NB4 (cell line): ENCODE measurements at places on chromosomes 5 and 9.
A peak's percentile ranks its signal among the peaks of the same experiment; 100 is the strongest.

DNA sequence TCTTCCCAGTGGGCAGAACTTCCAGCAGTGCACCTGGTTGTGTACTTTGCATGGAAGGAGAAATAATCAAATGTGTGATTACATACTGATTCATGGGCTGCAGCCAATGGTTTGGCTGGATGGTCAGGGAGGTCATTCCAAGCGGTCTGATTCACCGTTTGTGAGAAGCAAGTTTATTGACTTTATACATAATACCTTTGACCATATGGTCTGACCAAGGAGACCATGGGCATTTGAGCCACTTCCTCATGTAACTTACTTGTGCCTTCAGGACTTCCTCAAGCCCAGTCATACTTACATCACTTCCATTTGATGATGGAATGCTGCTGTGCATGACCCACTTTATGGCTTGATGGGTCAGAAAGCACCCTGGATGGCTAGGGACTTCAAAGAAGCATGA is 41.1 kb downstream of the DAP start:
- no peak for DNase-seq

GRCh38 chr5:126129431-126129830 is 293.8 kb upstream of the GRAMD2B start:
- DNase-seq, result no peak

GRCh38 chr9:80547613-80548012 is 975.8 kb downstream of the TLE4 start:
- no peak for DNase-seq

DNA sequence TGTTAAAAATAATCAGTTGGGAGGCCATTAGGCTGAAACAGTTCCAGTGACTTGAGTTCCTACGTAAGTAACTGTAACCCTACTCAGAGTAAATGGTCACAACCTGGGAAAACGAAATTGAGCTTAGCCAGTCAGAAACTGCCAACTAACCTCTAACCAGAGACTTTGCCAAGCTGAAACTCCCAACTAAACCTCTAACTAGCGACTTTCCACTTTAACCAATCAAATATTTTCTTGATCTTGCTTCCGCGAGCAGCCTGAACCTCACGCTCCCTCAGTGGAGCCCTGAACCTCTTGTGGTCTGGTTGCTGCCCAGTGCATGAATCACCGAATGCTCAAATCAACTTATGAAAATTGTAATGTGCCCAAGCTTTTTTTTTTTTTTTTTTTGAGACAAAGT is 156.2 kb downstream of the MED10 start:
- DNase-seq, result no peak

GRCh38 chr9:91241909-91242308 is 119.8 kb downstream of the AUH start:
- no peak for DNase-seq

GRCh38 chr9:33794560-33794959 is 801 bp upstream of the PRSS3 start:
- no peak for DNase-seq

- no peak for DNase-seq
Observed at GRCh38 chr5:87311405-87312279, 44.0 kb downstream of the RASA1 start.

DNA sequence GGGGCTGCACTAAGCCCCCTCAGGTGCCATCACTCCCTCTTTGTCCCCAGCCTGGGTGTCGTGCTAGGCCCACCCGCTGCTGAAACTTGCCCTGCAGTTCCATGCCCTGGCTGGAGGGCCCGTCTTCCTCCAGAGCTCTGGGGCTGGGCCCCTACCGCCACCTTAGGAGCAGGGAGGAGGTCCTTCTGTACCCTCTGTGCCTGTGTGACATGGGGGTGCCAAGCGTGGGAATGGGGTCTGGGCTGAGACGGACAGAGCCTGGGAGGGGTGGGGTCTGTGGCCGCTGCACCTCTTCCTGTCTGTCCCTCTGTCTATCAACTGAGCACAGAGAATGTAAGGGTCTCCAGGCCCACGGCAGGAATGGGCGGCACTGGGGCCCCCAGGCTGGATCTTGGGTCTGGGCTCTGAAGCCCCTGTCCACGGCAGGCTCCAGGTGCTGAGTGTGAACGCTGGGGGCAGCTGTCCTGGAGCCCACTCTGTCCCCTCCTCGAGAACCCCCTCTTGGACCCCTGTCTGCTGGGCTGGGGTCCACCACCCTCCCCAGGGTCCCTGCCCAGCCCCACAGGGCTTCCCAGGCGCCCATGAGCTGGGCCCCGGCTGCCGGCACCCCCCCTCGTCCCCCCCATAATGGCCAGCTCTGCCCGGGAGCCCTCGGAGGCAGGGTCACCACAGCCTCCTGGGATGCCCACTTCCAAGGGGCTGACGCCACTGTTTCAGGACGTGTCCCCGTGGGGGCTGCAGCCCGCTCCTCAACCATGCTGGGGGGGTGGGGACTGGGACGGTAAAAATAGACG is 15.8 kb upstream of the NRARP start:
- DNase-seq, result no peak

GRCh38 chr5:111072949-111073682 is 1.6 kb downstream of the TSLP start:
- DNase-seq, result peak; percentile 42

- no peak for DNase-seq
Observed at GRCh38 chr9:133759946-133760345, 21.8 kb upstream of the SARDH start.

DNA sequence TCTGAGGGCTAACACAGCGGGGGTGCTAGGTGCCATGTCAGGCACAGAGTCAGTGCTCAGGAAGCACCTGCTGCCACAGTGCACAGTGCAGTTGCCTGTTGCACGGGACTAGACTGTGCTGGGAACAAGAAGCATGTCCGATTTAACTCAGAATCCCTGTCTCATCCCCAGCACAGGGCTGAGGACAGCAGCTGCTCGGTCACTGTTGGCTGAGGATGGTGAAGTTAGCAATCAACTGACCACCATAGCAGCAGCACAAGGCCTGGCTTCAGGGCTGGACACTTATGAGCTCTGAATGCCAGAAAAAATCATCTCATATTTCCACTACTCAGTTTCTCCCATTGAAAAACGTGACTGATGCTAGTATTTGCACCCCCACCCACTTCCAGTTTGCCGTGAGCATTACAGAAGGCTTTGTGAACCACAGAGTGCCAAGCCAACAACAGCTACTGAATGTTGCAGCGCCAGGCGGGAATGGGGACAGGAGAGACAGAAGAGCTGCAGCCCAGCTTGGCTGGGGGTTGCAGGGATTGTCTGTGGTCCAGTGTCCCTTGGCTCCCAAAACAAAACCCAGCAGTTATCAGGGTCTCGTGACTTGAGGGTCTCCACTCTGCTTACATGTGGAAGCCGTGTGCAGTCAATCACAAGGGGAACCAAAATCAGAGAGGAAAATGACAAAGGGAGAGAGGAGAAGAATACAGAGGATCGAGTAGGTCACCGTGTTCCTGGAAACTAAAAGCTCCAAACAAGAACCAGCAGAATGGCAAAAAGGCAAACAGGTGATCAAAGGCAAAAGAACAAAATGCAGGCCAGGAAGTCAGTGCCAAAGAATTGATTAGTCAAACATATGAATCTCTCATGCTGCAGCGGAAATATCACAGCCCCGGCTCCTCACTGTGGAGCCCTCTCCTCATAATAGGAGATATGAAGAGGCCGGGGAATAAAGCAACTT is 155.6 kb downstream of the CRB2 start:
- DNase-seq, result no peak

GRCh38 chr9:104860263-104860662 is 67.7 kb downstream of the ABCA1 start:
- peak; percentile 60 for DNase-seq

GRCh38 chr9:118318770-118319431 is 614.7 kb downstream of the TLR4 start:
- no peak for DNase-seq
